ENCODE measurements at places on chromosomes 7 and 10.

GRCh38 chr10:36700123-36700522 is 425.3 kb upstream of the ANKRD30A start:
- no peak for DNase-seq

GRCh38 chr7:79520543-79520942 is 67.1 kb upstream of the MAGI2 start:
- no peak for DNase-seq

- no peak for DNase-seq
Observed at GRCh38 chr10:18201877-18202276, 61.7 kb downstream of the CACNB2 start.

- no peak for DNase-seq
Observed at GRCh38 chr7:144454-144826, 47.9 kb upstream of the FAM20C start.

GRCh38 chr7:155108144-155108901 is 38.2 kb downstream of the HTR5A start:
- no peak for DNase-seq
